Stimulated activated CD4-positive, alpha-beta T cell treated with anti-CD3 and anti-CD28 coated beads, Interleukin-15, amount 100 ng/mL, for 1 hour (primary cell): ENCODE measurements at places on chromosomes 5 and 9.

DNA sequence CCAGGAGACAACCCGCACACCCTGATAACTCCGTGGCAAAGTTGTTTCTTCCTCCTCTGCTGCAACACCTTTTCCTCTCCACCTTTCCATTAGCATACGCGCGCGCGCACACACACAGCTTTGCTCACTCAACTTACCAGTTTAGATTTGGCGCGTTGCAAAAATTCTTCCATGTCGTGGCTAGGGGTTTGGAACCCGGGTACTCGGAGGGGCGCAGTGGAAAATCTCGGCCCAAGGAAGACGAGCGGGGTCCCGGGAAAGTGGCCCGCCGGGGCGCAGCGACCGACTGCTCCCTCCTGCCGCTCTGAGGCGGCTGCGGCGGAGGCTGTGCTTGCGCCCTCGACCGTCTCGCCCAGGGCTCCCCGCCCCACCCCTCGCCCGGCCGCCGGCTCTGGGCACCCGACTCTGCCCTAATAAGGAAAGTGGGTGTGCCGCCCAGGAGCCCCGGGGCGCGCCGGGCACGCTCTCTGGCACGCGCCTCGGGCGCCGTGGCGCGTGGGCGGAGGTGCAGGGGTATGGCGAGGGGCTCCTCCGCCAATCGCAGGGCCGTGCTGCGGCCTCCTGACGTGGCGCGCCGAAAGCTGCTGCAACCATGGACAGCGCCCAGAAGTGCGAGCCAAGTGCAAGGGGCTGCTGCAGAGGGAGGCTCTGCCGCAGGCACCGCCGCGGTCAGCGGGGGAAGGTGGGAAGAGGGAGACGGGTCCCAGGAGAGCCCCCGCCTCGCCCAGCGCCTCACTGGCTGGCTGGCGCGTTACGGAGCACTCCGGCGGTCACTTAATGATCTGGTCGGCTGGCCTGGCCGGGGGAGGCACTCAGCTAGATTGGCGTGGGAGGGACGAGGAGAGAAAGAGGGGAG lies at the start of gene PRUNE2:
Gene PRUNE2, minus strand, starts transcription at position 324 of the 856 bp plus-strand sequence. Its CDS starts 151 bp downstream, at position 173.
- no peak for DNase-seq

GRCh38 chr5:136141561-136141960 lies 8.9 kb downstream of the SMAD5 start:
- DNase-seq, result no peak

DNA sequence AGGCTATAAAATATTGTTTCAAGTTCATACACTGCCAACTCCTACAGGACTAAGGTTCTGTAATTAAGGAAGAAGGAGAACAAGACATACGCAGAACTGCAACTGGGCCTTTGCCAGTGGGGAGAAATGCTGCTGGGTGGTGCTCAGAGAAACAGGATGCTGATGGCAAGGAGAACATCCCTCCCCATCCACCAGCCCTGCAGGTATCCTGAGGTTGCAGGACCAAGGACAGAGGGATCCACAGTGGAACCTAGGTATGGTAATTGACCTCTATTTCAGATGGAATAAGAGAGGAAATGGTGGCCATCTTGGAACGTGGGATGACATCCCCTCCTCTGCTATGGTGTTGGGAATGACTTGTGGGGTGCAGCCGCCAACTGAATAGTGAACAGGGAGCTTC lies 206.3 kb upstream of the S1PR3 start:
- no peak for DNase-seq

- no peak for DNase-seq
Observed at GRCh38 chr9:113568571-113569321, 105.2 kb downstream of the RGS3 start.

- DNase-seq, result no peak
Observed at GRCh38 chr5:101608322-101608721, 687.8 kb downstream of the SLCO4C1 start.

DNA sequence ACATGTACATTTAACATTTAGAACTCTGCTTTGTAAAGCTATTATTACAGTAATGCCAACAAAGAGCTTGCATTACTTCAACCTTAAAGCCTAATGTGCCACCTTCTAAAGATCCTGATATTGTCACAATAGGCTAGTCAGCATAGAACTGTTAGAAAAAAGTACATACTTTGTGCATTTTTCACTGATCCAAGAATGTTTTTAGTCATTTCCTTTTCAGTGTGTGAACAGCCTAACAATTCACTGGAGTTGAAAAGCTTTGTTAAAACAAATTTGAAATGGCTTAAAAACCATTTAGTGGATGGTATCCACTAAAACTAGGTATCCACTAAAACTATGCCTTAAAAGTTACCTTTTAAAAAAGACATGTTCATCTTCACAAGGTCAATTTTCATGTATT lies 4.5 kb downstream of the RPS6 start:
- no peak for DNase-seq

DNA sequence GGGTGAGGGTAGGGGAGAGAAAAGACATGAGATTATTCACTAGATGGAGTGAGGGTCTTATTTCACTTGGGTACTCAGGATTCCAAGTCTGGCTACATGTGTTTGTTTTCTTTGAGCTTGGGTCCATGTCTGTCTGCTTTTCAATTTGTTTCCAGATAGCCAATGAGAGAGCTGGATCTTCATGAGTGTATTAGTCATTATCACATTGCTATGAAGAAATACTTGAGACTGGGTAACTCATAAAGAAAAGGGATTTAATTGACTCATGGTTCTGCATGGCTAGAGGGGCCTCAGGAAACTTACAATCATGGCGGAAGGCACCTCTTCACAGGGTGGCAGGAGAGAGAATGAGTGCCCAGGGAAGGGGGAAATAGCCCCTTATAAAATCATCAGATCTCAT lies 196.8 kb upstream of the TRIM32 start:
- no peak for DNase-seq

GRCh38 chr9:135827866-135828580 lies 79.3 kb downstream of the CAMSAP1 start:
- DNase-seq, result no peak

- no peak for DNase-seq
Observed at GRCh38 chr9:38026840-38027527, 42.0 kb downstream of the SHB start.

GRCh38 chr5:45110399-45110798 lies 301.7 kb downstream of the MRPS30 start:
- no peak for DNase-seq
